ENCODE measurements at places on chromosomes 13 and 19.

DNA sequence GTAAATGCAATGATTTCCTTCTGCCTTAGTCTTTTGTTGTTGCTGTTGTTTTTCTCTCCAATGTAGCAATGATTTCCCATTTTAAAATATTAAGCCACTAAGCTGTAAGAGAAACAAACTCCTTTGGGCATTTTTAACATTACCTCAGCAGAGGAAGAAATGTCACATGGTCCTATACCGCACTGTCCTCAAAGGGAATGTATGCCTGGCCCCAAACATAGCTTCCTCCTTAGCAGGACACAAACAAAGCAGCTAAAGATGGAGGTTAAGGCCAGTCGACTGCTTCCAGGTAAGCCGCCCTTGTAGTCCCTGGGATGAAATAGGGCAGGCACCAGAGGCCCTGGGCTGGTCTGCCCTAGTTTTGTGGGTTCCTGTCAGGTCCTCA is 249.0 kb downstream of the TSHZ3 start:
- DNase-seq: no peak

GRCh38 chr19:52946322-52947310 is 16.1 kb downstream of the ZNF816 start:
- peak; percentile 28 for DNase-seq

GRCh38 chr13:98500963-98501421 is 75.9 kb downstream of the STK24 start:
- DNase-seq: no peak

- DNase-seq: no peak
Observed at GRCh38 chr13:25873242-25873612, 178.6 kb downstream of the SHISA2 start.

Measured in EL (cell line).